Stimulated activated CD8-positive, alpha-beta memory T cell treated with anti-CD3 and anti-CD28 coated beads, Interleukin-7, amount 100 ng/mL, for 48 hours (primary cell): ENCODE measurements at places on chromosomes 11 and 22.

GRCh38 chr11:114479331-114479730 is 40.1 kb downstream of the REXO2 start:
- DNase-seq: no peak

DNA sequence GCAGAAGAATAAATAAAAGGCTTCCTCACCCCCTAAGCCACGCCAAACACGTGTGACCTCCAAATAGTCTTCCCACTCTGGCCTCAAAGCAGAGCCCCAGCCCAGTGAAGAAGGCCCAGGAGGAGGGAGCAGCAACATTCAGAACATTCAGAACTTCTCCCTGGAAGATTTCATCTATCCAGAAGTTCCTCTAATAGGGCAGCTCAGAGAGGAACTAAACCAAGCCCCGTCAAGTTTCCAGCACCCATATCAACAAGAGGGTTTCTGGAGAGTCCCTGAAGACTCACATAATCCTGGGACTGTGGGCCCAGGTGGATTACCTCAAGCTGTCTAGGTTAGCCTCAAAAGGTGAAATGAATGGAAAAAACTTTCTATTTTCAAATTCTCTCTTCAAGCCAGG is 39.4 kb downstream of the PC start:
- DNase-seq: no peak

GRCh38 chr11:100791103-100791502 is 104.0 kb downstream of the ARHGAP42 start:
- no peak for DNase-seq

GRCh38 chr11:71251151-71251721 is 1.1 kb downstream of the SHANK2 start:
- no peak for DNase-seq

DNA sequence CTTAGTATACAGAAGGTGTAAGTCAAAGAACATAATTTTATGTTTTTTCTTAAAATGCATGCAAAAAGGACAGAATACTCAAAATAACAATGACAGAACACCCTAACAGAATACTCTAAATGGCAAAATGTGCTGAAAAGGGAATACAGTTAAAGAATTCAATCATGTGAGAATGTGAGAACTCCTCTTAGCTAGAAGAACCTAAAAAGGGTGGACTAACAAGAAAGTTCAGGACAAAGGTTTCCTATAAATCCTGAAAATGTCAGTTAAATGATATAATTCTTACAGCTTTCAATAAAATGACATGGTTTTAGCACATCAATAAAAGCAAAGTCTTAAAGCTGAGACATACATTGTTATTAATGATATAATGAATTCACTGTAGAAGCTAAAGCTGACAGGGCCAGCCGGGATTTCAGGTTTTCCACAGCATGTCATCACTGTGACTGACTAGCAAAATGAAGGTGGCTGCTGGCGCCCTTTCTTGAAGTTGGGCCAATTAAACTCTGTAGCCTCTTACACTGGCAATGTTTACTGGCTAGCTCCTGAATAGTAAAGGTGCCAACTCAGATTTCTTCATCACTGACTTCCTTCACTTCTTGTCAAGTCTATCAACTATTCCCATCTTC is 244.4 kb downstream of the TTC28 start:
- DNase-seq: no peak

GRCh38 chr11:9265211-9266131 is at the start of gene DENND5A:
Gene DENND5A (minus strand): TSS chr11:9265350. CDS start chr11:9265069, 281 bp downstream.
- no peak for DNase-seq

GRCh38 chr11:70894566-70895365 is 357.6 kb downstream of the SHANK2 start:
- DNase-seq: no peak

DNA sequence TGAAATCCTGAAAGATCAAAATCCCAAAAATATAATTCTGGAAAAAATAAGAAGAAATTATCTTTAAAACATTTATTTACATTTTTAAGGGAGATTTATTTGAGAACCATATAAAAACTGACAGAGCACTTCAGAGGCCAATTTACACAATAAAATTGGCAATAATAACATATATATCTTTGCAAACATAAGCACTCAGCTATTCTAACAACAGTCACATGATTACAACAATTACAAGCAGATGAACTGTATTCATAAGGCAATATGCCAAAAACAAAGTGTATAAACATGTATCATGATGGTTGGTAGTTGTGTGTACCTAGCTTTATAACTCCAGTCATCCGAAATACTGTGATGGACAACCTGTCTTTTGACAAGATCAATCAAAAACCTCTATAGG is 17.7 kb upstream of the RASSF10 start:
- no peak for DNase-seq

DNA sequence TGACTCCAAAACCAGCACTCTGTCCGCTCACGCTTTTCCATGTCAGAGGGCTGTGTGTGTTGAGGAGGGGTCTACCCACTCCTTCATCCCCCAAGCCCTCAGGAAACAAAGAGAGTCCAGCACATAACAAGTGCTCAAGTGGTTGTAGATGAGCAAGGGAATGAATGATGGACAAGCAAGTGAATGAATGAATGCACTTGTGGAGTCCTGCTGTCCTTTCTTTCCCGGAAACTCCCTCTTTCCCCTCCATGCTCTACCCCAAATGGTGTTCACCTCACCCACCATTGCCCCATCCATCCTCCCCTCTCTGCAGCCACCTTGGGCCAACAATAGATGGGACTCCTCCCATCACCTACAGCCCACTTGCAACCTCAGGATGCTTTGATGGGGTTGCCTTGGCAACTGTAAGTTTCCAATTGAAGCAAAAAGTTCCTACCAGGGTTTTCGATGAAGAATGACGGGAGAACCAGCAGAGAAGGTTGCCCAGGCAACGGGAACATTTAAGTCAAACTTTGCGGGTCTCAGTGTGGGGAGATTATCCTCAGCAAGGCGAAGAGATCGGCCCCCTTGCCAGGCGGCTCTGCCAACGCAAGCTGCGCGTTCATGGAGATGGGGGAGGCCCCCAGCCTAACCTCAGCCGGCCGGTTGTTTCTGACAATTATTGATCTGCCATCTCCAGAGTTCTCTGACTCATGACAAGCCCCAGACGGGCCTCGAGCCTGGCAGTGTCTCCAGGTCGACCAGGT is 51.1 kb downstream of the MCM5 start:
- no peak for DNase-seq
